ENCODE measurements at places on chromosomes 1 and 21. TPM values are rescaled to one million over a fixed set of nuclear protein-coding genes. Genes with fewer than 3 reads are reported as not detected.

Gene AMY1C
- total RNA-seq: not detected

Gene PRAMEF4
- not detected for total RNA-seq

Gene CLDN17
- not detected for total RNA-seq

Gene TMEM63A
- total RNA-seq: 241 TPM

Gene HFM1
- total RNA-seq: not detected

Measured in activated naive CD4-positive, alpha-beta T cell treated with anti-CD3 and anti-CD28 coated beads, Interleukin-2, amount 10 ng/mL, durations not matched to agents 5 hours and 36 hours (primary cell).